ENCODE measurements at places on chromosomes 11 and 22. TPM values are rescaled to one million over a fixed set of nuclear protein-coding genes. Genes with fewer than 3 reads are reported as not detected.

- DNase-seq, result no peak
These were observed 18.9 kb downstream of the CNTF start for GRCh38 chr11:58641341-58641740.

GRCh38 chr22:41935015-41935351 is 8.4 kb upstream of the TNFRSF13C start:
- no peak for DNase-seq

GRCh38 chr22:28207281-28208030 is 288.4 kb upstream of the PITPNB start:
- DNase-seq, result no peak

Gene NRIP3
- 1.0 TPM for polyA plus RNA-seq

DNA sequence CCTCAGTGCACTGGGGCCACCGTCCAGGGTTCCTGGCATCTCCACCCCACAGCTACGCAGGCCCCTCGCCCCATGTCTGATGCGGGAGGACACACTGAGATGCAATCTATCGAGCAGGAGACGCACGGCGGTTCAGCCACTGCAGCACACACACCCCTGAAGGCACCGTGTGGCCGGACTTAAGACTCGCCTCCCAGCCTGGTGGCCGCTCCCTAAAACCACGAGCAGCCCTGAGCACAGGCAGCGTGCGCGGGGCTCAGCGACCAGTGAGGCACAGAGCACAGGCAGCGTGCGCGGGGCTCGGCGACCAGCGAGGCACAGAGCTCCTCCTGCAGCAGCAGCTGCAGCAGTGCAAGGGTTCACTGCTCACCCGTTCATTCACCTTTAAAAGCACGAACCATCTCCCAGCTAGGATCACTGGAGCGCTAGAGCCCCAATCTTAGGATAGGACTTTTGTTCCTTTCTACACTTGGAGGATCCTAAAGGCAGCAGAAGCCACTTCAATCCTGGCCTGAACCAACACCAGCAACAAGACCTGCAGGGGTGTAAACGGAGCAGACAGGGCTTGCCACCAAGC is 31.4 kb downstream of the TOLLIP start:
- DNase-seq, result no peak

DNA sequence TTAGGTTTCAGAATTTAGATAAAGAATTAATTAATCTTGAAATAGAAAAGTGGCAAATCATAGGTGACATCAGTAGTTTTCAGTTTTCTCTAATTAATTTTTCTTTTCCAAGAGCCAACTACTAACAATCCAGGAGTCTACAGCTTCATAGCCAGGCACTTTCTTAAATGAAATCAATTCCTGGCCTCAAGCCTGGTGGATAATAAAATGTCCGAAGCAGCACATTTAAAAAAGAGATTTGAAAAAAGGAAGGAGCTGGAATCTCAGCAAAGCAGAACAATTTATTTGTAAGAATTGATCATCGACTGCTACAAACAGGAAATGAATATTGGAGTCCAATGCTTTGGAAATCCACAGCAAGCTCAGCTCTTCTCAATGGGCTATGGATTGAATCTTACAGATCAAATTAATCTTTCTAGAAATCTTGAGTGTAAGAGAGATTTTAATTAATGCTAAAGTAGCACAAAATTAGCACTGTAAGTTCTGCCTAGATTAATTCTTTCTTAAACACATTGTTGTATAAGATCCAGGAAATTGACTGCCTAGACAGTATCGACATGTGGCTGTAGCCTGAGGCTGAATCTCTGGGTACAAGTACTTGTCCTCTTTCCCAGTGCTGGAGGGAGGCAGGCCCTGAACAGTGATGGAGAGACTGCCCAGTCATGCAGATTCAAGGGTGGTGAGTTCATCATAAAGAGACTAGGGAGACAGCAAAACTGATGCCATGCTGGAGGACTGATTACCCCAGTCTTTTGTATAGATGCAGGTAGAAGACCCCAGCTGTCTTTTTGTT is 167.8 kb upstream of the POU2AF2 start:
- no peak for DNase-seq

DNA sequence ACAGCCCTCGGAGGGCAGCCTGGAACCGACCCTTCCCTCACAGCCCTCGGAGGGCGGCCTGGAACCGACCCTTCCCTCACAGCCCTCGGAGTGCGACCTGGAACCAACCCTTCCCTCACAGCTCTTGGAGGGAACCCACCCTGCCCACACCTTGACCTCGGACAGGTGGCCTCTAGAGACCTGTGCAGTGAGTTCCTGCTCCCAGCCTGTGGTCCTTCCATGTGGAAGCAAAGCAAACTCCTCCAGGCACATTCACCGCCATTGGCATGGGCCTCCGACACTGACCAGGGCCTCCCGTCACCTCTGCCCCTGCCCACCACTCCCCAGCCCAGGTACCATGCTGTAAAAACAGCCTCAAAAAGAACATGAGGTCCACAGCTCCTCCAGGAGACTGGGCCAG is 272.1 kb downstream of the BRD1 start:
- no peak for DNase-seq

Gene TH
- polyA plus RNA-seq, result 1.6 TPM

DNA sequence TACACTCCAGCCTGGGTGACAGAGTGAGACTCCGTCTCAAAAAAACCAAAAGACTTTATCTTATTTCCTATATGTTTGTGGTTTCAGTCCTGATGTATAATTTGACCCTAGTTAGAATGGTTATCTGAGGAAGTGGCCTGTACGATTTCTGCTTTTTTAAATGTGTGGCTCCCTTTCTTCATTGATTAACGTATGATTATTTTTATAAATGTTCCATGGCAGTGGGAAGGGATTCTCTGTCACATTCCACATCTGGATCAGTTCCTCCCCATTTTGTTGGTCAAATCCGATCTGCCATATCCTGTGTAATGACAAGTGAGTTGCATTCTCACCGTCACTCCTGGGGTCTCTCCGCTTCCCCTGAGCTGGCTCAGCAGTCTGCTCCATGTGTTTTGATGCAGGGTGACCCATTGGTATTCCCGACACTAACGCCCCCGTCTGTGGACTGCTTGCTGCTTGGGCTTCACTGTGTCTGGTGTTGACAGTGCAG is 20.3 kb downstream of the NEAT1 start:
- no peak for DNase-seq

Gene MRPL49
- 52.6 TPM for polyA plus RNA-seq

DNA sequence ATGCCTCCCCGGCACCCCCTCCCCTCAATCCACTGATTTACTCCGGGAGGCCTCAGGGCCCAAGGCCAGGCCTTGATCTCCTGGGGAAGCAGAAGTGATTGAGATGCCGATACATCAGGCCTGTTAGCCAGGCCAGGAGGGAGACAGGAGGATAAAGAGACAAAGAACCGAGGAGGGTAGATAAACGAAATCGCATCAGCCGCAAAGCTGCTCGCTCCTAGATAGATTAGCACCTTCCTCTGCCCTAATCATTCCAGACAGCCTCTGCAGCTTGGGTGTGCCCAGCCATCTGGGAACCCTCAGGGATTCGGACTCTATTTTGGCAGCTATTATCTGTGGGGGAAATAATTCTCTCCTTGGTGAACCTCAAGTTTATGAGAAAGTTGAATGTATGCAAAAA is 121.2 kb downstream of the ABTB2 start:
- DNase-seq, result no peak

Gene PGA3
- 0.18 TPM for polyA plus RNA-seq

DNA sequence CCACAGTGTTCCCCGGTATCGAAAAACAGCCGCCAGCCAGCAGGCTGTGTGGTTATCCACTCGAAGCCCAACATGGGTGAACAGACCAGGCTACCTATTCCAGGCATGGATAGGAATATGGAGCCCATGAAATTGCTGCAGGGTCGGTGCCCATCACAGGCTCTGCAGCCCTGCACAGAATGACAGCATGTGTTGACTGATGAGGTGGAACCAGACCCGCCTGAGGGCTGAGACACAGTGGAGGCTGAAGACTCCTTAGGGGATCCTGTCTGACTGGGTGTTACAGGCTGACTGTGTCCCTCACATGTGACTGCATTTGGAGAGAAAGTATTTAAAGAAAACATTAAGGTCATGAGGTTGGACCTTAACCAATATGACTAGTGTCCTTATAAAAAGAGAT is 6.2 kb upstream of the YPEL1 start:
- DNase-seq, result no peak
